ENCODE measurements at places on chromosomes 13 and 19. TPM values are rescaled to one million over a fixed set of nuclear protein-coding genes. Genes with fewer than 3 reads are reported as not detected.

DNA sequence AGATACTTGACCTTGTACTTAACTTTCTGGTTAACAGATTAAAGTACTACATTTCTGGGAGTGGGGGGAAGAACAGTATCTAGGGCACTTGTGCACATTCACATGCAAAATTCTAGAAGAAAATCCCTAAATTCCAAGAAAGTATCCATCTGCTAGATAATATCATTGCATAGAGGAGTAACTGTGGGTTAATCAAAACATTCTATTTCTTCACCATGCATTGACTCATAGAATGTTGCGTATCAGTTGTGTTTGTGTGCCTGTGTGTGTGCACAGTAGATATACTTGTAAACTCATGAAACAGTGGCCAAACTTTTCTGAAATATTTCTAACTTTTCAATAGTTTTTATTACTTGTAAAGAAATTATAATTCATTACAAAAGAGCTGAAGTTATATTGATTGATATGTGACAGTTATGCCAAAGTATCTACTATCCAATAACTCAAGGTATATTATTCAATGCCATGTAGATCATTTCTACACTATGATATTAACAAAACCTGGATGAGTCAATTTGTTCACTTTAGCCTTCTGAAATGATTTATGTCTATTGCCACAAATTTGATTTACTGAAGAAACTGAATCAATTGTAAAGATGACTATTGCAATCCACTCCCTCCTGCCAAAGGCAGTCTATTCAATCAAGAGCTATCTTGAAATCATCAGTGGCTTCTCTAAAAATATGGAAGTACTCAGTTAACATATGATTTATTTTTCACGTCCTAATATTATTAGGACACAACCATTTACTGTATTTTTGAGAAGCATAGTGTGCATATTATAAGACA lies 756.7 kb upstream of the ARGLU1 start:
- DNase-seq: peak; percentile 27

SIN3B gene
- total RNA-seq: 66.6 TPM

- no peak for DNase-seq
Measured at GRCh38 chr19:40220674-40221073, 2.5 kb upstream of the TTC9B start.

GRCh38 chr19:29320618-29321017 lies 107.7 kb upstream of the UQCRFS1 start:
- DNase-seq: no peak

DNA sequence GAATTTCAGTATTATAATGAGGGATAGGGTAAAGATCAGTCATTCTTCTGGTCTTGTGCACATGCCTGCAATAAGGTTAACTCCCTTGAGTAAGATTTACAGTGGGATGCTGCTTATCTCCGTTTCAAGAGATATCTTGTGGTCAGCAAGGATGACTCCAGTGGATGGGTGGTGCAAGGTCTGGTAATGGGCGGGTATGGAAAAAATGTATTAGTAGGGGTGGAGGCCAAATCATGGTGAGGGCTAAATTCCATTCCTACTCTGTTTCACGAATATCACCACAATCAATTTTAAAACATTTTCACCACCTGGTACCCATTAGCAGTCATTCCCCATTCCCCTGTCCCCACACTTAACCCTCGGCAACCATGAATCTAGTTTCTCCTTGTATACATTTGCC lies 40.6 kb downstream of the CCDC122 start:
- DNase-seq: no peak

ZNF93 gene
- total RNA-seq: 1.1 TPM

MLNR gene
- not detected for total RNA-seq

RASIP1 gene
- total RNA-seq: 3.0 TPM

- no peak for DNase-seq
Measured at GRCh38 chr19:48966541-48967345, 1.6 kb downstream of the FTL start.

GRCh38 chr19:18320865-18321733 lies 1.8 kb downstream of the LSM4 start:
- DNase-seq: no peak

SIGLEC8 gene
- total RNA-seq: not detected

GRCh38 chr13:75771818-75772217 lies 135.7 kb downstream of the LMO7 start:
- peak; percentile 65 for DNase-seq

GGACT gene
- total RNA-seq: 6.9 TPM

GRCh38 chr13:79079351-79079839 lies 326.7 kb downstream of the RBM26 start:
- peak; percentile 18 for DNase-seq

DNA sequence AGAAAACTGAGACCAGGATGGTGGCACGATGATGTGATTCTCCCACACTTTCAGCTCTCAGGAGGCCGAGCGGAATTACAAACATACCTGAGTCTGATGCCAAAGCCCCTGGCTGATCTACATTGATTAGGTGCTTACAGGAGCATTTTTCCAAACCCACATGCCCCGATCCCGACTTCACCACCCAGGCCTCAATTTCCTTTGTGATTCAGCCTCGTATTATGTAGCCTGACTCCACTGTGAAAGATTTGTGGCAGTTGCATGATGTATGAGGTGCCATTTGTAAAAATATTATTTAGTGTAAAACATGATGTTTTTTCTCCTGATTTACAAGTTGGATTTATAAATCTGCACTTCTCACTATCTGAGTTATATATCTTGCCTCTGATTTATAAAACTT lies 118.0 kb downstream of the TSHZ3 start:
- no peak for DNase-seq

- DNase-seq: no peak
Measured at GRCh38 chr13:98055623-98056022, 87.3 kb upstream of the FARP1 start.

PINLYP gene
- total RNA-seq: not detected

GRCh38 chr13:73273745-73274144 lies 214.9 kb downstream of the KLF5 start:
- DNase-seq: no peak

ZNF575 gene
- 0.81 TPM for total RNA-seq

DNA sequence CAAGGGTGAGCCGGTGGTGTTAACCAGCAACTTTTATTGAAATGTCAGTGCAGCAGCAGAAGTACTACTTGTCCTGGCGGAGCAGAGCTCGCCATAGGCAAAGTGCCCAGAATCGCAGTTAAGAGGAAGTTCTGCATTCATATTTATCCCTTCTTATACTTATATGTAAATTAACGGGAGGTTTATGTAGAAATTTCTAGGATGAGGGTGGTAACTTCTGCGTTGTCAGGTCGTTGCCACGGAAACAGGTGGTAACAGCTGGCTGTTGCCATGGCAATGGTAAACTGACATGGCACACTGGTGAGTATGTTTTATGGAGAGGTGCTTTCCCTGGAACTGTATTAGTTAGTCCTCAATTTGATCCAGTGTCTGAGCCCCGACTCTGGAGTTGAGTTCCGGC lies 2494.9 kb upstream of the PCDH20 start:
- no peak for DNase-seq

FBXL3 gene
- total RNA-seq: 32.5 TPM

UBE2M gene
- total RNA-seq: 149 TPM

CLEC17A gene
- not detected for total RNA-seq

DNA sequence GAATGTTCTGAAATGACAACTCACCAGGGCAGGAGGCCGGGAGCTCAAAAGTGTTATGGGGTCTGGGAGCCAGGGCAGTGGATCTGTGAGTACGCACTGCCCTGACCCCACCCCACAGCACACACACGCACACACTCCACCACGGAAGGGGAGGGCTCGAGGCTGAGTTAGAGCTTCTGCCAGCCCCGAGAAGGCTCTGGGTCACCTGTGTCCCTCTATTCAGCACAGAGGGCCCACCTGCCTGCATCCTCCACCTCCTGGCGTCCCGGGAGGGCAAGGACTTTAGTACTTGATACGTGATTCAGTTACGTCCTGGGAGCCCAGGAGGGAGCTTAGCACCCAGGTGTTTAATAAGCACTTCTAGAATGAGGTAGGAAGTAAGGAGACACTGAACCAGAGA lies 190.0 kb upstream of the GPR12 start:
- no peak for DNase-seq

DLEU7 gene
- not detected for total RNA-seq

DNA sequence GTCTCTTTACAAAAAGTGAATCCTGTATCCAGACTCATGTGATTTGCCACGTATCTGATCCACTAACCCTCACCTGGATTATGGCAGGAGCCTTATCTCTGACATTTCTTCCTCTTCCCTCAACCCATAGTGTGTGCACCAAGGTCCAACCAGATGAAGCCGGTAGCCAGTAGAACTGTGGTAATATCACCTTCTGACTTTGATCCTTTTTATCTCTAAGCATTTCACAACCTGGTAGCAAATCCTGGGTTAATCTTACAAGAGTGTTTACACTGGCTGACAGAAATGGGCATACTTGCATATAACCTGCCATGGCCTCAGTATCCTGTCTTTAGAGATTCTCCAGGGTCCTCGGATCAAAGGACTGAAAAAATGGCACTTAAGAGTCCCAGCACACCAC lies 1.9 kb downstream of the ZNF417 start:
- no peak for DNase-seq

ZNF835 gene
- total RNA-seq: not detected

CGB5 gene
- not detected for total RNA-seq

PARP4 gene
- 34.3 TPM for total RNA-seq

DNA sequence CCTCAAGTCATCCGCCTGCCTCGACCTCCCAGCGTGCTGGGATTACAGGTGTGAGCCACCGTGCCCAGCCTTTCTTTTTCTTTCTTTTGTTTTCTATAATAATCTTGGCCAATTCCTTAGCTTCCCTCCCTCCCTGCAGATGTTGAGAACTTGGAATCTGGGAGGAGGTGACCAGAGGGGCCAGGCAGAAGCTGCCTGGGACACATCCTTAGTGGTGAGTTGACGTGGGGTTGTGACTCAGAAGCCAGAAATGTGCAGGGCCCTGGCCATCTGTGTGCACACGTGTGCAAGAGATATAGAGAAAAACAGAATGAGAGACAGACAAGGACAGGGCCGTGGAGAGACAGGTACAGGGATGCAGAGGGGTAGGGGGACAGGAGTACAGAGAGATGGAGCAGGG lies 154.3 kb downstream of the SIPA1L3 start:
- peak; percentile 64 for DNase-seq

DNA sequence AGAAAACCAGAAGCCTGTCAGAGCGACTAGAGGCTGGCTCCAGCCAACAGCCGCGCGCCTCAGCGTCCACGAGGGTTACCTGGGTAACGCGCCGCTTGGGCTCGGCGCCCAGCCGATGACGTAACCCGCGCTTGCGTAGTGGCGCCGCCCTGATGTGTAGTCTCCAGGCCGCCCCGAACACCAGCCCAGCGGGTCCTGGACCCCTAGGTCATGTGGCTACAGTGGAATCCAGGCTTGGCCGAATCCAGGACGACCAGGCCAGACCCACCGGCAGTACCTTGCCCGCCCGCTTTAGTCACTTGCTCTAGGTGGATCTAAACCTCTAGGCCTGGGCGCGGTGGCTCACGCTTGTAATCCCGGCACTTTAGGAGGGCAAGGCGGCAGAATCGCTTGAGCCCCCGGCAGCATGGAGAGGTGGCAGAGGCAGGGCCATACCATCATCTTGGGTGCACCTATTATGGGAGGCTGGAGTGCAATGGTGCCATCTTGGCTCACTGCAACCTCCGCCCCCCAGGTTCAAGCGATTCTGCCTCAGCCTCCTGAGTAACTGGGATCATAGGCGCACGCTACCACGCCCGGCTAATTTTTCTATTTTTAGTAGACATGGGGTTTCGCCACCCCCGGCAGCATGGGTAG lies 7.2 kb upstream of the ZNF606 start:
- DNase-seq: peak; percentile 72

- no peak for DNase-seq
Measured at GRCh38 chr13:95445131-95445530, 107.4 kb upstream of the CLDN10 start.

NAA16 gene
- 14.2 TPM for total RNA-seq

DNA sequence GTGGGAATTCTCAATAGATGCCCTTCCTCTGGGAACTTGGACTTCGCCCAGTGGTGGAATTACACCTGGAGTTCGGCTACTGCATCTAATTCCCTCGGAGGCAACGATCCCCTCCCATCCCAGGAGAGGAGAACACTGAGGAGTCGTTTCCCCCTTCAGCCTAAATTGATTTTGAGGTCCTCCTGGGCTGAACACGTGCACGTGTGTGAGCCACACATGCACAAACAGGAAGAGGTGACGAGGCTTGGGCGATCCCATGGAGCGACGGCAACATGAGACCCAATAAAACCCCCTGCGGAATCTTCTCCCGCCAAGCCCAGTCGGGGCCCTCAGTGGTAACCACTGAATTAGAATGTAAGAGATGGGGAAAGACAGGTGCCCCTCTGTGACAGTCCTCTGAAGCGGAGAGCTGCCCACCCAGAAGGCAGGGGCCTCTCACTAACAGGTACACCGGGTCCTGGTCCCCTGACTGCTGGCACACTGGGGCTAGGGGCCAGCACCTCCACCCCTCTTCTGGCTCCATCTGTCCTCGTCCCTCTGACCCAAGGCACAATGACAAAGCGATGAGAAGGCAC lies 4.5 kb downstream of the MLLT1 start:
- no peak for DNase-seq

PSG11 gene
- total RNA-seq: not detected

IZUMO2 gene
- total RNA-seq: not detected

- DNase-seq: peak; percentile 17
Measured at GRCh38 chr19:3684054-3684816, 16.0 kb downstream of the PIP5K1C start.

CCL25 gene
- not detected for total RNA-seq

FPR3 gene
- not detected for total RNA-seq

DNA sequence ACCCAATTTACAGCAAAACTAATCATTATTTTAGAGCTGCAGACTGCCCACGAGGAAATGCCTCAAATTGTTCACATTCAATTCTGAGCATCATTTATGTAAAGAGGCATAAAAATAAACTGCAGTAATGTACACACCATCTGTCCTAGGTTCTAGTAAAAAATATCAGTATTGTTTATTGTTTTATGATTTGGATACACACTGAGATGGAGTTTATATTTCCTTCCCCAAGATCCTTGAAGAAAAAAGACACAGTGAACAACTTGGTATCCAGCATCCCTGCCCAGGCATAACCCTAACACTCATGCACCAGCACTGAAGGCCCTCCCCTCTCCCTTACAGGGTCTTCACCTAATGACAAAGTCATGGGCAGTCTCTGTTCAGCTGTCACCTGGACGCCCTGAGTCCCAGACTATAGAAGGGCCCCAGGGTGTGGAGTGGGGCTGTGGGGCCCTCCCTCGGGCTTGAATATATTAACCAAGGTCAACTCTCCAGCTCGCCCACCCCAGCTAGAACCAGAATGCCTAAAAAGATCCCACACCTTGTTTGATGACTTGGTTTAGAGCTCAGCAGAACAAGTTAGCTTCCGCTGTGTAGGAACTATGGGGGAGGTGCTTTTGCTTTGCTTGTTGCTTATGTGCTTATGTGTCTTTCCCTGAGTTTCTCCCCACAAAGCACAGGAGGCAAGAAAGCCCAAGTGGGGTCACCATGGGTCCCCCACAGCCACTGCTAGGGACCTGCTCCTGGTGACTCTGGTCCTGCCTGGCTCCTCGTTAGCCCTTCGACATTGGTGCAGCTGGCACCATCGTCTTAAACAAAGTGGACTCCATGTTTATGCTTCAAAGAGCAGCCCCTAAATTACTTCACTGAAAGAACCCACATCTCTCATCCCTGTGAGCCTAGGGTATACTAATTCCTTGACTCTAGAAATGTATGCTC lies 111.1 kb downstream of the COL4A1 start:
- no peak for DNase-seq
